ENCODE measurements at places on chromosomes 7 and 10.

- no peak for DNase-seq
Observed at GRCh38 chr7:111750878-111751277, 188.6 kb upstream of the IMMP2L start.

- DNase-seq = no peak
Observed at GRCh38 chr7:30596721-30597120, 2.0 kb downstream of the GARS1 start.

DNA sequence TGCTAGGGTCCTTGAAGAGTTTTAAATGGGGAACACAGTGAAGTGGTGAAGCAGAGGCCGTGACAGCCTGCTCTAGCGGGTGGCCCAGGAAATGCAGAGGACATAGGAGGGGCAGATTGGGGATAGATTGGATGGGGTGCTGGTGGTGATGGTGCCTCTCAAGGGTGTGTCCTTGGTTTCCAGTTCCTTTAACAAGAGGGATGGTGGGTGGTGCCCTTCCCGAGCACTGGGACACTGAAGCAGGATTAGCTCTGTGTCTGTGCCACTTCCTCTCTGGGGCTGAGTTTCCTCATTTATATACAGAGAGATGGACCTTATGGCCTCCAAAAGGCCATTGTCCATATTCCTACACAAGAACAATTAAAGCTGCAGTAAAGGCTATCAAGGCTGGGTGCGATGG lies 285.5 kb downstream of the TCF7L2 start:
- DNase-seq = no peak

DNA sequence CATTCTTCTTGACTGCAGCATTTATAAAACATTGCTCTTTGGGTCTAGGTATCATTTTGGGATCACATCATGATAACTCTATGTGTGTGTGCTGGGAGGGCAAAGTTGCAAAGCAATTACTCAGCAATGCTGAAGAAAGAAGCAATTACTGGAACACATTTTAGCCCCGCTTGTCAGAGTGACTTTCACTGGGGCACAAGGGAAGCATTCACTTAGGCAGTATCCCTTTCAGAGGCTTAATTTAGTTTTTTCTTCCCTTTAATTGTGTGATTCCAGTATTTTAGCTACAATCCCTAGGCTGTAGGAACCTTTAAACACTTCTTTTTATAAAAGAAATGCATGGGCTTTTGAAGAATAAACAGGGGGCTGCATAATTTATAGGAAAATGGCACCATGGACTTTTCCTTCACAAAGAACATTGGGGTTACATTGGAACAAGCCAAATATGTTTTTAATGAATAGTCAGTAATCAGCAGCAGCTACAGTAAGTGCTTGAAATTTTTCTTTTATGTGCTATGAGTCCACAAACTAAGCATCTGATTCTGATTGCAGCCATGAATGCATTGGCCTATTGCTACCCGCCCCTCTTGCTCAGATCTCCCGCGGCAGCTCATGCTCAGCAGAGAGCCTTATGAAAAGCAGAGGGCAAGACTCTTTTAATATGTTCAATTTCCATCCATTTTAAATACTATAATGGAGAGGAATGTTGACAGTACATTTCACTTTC lies 51.2 kb upstream of the NXPH1 start:
- no peak for DNase-seq

DNA sequence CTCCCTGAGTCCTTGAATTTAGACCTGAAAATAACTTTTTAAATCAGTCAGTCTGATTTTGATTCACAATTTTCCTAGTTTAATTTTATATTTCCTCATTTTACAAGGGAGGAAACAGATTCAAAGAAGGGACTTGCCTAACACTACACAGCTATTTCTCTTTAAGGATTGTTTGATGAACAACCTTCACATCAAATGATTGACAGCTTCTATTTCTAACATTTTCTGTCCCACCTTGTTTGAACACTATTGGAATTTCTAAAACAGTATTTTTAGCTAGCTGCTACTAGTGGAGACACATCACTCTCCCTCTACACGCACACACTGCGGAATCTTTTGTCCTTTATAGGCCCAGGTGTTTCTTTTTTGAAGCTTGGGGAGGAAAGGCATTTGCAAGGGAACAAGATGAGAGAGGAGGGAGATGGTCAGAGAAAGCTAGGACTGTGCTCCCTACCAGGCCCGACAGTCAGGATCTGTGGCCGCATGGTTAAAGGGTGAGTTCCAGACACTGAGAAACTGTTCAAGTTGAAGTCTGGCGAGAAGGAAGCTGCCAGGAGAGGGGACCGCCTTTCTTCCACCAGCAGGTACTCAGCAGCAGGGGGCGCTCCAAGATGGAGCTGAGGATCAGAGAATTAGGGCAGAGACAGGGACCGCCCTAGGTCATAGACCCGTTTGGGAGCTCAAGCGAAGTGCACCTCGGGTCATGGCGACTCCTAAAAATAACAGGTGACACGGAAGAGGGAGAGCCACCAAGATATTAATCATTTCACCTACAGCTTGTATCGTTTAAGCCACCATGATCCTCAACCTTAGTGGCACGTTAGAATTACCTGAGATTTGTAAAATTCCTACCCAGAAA lies 49.7 kb downstream of the DNAJC12 start:
- DNase-seq = no peak

DNA sequence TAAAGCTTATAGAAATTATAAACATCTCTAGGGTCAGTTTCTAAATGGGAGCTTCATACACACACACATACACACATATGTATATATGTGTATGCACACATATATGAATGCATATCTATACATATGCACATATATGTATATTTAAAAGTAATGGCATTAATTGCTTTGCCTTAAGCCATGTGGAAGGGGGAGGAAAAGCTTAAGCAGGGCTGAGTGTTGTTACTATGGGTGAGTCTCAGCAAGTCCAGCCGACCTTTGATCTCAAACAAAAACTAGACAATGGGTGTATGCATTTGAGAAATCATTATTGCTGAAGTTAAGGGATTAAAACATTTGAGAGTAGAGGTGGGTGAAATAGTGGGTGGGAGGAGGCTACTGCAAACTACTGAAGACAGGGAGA lies 546.7 kb downstream of the MAGI2 start:
- DNase-seq = no peak

DNA sequence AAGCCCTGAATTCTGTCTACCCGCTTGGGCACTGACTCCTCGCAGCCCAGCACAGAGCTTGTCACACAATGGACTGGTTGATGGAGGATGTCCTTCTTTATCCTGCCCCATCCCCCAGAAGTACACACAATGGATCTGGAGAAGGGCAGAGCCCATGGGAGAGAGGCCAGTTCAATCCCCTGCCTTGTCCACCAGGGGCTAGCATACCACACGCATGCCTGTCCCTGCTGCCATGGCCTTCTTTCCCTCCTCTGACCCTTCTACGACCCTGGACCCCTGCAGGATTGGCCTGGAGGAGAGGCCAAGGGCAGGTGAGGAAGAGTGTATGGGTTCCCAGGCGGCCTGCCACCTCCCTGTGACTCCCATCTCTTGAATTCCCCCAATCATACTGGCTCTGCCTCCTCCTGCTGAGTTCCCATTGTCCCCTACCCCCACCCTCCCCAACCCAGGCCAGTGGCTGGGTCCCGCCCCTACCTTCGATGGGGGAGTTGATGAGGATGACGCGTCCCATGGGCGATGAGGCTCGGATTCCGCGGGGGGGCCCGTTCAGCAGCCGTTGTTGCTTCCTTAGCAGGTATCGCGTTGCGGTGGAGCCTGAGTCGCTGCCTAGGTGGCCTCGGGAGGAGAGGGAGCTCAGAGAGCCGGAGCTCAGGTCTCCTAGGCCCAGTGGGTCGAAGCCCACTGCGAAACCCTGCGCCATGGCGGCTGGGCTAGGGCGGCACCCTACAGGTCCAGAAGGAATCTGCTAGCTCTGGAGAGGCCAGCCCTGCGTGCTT lies 1.2 kb downstream of the PDZD7 start:
- DNase-seq = no peak
